Kidney capillary endothelial cell (primary cell): ENCODE measurements at places on chromosomes 2 and 18.
A peak's percentile ranks its signal among the peaks of the same experiment; 100 is the strongest.

GRCh38 chr2:127277028-127277427 is 16.9 kb downstream of the ERCC3 start:
- no peak for DNase-seq

- DNase-seq, result no peak
These were observed 51.3 kb upstream of the CYRIA start for GRCh38 chr2:16716944-16717343.

DNA sequence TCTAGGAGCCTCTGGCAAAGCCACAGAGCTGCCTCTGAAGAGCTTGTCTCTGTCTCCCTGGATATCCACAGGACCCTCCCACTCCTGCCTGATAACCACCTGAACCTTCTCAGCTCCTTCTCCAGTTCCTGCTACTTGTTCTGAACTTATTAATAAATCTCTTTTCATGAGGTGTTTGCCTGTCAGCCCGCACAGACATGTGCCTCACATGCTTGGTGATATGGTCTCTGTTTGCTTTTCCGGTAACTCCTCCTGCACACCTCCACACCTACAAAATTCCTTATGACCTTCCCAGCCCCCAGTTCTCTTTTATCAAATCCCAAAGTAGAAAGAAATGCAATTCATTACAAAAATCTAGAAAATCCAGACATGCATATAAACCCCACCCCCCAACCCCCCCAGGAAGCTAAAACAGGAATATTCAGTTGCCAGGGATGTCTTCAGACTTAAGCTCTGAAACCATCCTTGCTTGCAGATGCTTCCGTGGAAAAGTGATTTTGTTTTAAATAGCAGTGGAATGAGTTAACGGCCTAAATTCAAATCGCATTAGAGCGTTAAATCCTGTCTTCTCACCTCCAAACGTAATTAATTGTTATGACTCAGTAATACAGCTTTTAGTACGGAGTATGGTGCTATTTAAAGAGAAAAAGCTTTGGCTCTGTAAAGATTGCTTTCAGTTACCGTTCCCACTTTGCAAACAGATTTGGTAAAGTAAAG is 2.1 kb upstream of the PID1 start:
- DNase-seq, result no peak

DNA sequence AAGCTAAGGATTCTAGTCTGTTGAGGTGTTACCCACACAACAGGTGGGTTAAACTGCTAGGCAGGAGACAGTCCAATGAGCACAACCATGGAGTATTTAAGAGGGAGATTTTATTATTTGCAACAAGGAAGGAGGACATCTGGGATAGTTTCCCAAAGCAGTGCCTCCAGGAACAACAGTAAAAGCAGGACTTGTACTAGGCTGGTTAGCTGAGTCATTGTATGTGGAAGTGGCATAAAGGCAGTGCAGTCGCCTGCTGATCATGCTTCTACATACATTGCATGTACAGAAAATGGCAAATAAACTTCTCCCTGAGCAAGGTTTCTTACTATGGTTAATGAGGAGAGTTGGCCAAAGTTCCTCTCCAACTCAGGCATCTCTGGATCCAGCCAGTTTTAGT is 46.1 kb upstream of the CYTIP start:
- no peak for DNase-seq

DNA sequence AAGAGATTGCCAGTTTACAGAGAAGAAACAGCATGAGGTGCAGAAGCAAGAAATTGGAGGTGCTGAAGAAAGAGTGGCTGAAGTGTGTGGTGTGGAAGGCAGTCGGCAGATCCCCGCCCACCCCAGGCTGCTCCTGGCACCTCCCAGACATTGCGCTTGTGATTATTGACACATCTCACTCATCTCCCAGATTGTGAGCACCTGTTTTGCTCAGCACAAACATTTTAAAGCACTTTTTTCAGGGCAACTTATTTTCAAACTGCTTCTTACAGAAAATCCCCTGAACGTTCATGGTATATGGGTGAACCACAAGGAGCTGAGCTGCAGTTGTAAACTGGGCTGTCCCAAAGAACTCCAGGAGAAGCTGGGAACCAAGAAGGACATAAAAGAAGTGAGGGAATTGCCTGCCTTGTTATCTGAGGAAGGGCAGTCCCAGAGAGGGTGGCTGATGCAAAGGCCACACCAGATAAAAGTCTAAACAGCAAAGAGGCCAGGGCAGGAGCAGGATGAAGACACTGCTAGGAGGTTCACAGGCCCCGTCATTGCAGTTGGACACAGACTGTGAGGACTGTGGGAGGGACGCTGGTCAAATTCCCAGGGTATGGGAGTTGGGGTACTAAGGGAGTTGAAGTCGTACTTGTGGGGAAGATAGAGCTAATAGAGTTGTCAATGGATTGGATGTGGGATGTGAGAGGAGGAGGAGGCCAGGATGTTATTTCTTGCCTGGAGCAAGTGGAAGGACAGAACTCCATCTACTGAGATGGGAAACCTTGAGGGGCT is 65.1 kb downstream of the INPP4A start:
- no peak for DNase-seq

DNA sequence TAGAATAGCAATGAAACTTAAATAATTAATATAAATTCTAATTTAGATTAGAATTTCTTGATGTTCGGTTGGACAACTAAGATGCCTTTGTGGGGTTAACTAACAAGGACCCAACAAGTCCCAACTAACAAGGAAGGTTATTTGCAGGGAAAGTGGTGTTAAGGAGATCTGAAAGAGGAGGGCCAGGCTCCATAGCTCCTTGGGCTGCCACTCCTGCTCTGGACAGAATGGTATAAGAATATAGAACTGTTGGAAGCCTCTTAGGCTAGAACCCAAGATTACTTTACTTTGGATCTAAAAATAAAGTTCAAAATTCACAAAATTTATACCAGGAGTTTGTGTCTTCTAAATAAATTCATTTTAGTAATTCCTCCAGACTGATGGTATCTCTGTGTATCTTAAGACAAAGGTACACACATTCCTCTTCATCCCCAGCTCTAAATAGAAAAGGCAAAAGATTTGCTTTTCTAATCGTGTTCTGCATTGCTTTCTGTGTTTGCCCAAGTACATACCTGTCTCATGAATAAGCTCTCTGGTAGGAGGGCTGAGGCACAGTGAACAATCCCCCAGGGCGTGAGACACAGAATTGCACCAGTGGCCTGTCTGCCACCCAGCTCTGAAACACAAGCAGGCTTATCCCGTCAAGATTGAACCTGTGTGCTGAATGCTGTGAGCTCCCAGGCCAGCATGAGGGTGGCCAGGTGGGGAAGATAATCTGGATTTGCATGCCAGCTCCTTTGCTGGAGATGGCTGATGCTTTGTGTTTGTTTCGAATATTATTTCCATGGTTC is 176.0 kb downstream of the ACKR3 start:
- no peak for DNase-seq

GRCh38 chr2:98122524-98122923 is 35.6 kb downstream of the VWA3B start:
- DNase-seq, result no peak

GRCh38 chr18:9951022-9951859 is 37.4 kb downstream of the VAPA start:
- peak; percentile 28 for DNase-seq

DNA sequence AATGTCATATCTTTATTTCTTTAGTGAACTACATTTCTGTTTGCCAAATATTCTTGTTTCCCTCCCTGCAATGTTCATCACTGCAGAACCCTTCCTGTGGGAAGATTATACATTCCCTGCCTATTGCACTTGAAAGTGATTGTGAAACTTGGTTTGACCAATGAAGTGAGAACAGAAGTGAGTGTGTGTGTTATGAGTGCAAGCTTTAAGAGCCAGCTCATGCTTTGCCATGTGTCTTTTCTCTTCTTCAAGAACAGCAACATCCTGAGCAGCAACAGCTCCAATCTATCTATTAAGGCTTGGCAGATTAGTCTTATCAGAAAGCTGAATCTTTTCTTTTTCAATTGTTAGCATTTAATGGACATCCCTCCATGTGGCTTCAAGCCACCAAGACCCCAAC is 42.0 kb upstream of the UBE2E3 start:
- DNase-seq, result no peak

DNA sequence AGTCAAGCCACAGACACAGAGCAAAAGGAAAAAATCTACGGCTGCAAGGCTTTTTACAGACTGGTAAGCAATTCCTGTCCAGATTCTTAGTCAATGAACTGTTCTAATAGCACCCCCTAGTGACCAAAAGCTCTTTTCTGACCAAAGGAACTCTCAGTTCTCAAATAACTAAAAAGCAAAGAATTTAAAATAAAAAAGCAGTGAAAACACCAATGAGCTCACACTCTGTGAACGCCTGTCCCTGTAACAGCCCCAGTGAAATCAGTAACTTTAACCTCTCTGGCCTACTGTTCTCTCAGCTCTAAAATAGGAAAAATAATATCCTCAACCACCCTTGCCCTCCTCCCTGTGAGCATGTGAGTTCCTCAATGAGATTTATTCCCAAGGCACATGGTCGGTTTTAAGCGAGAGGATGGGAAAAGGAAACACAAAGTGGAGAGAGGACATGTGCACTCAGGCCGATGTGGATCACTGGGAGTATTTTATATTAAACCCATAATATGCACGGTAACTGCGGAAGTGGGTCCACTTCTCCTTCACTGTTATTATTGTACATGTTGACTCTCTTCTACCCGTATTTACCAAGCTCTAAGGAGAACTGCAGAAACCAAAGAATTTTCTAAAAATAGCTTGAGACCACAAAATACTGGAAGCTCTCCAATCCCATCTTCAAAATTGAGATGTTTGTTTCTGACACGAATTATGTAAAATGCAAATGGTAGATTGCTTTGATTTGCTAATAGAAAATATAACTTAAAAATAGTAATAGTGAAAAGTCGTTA is 128.5 kb downstream of the STK39 start:
- peak; percentile 76 for DNase-seq

- DNase-seq, result no peak
These were observed 59.3 kb upstream of the MAP4K4 start for GRCh38 chr2:101638181-101638711.

GRCh38 chr2:197426723-197427603 is 7.9 kb downstream of the SF3B1 start:
- DNase-seq, result no peak

GRCh38 chr18:46423226-46423805 is 233.7 kb downstream of the LOXHD1 start:
- DNase-seq, result no peak

DNA sequence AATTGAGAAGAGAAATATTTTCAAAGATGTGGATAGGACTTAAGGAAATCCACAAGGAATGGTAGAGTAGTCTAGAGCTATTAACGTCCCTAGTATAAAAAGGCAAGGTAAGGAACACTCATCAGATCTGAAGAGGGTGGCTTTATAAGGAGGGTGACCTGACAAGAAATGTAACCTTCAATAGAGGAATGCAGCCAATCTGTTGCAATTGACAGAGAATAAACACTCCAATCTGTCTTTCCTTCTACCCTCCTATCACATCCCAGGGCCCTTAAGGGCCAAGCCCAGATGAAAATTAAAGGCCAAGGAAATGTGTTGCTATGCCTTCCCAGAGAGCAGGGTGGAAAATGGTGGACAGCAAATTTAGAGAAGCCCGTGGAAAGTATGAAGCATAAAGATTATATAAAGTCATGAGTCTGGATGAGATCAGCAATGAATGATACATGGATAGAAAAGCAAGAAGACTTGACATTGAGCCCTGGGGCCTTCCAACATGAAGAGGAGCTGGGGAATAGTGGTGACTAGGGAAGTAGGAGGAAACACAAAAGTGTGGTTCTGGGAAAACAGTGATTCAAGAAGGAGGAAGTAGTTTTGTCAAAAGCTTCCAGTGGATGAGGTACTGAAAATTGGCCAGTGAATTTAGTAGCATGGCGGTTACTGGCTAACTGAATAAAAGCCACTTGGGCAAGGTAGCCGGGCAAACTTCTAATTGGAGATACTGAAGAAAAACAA is 270.6 kb upstream of the TANK start:
- no peak for DNase-seq

GRCh38 chr2:763766-764525 is 86.7 kb upstream of the TMEM18 start:
- no peak for DNase-seq

DNA sequence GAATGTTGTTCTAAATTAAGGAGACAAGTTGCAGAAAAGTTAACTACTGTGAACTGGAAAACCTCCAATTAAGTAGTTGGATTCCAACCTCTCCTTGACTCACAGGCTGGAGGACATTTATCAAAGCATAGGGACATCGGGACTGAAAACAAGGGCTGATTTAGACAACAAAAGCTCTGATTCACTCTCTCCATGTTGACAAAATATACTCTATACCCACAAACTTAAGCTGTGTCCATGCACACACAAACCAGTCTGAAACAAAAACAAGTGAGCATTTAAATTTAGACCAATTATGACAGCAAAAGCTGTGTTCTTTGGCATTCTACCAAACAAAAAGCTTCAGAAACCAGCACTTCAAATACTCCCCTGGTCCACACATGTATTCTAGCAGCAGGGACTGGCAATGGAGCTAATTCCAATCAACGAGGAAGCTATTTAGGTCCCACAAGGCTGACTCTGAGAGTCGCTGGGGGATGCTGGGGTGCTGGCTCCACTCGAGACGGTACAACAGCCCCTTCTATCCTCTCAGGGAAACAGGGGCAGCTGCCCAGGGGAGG is 71.4 kb downstream of the NXPH2 start:
- no peak for DNase-seq

DNA sequence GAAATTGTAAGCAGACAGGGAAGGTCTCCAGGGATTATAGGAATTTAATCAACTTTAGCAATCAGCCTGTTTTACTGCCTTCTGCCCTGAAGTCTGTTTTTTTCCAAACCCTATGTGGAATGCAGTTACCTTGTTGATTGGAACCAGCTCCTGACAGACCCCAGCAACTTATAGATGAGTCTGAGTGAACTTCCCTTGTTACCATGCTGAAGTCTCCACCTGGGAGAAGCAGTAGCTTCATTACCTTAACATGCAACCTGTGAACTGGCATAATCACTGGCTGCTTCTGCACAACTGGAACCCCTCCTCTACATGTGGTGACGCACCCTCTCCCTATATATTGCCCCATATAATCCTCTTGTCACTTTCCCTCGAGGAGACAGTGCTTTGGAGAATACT is 226.3 kb upstream of the SPOPL start:
- no peak for DNase-seq

- no peak for DNase-seq
These were observed 12.0 kb upstream of the TACR1 start for GRCh38 chr2:75211266-75211770.

GRCh38 chr18:61154866-61155265 is 178.4 kb upstream of the CDH20 start:
- DNase-seq, result no peak

GRCh38 chr2:113791697-113792590 is 35.5 kb upstream of the SLC35F5 start:
- DNase-seq, result peak; percentile 50

DNA sequence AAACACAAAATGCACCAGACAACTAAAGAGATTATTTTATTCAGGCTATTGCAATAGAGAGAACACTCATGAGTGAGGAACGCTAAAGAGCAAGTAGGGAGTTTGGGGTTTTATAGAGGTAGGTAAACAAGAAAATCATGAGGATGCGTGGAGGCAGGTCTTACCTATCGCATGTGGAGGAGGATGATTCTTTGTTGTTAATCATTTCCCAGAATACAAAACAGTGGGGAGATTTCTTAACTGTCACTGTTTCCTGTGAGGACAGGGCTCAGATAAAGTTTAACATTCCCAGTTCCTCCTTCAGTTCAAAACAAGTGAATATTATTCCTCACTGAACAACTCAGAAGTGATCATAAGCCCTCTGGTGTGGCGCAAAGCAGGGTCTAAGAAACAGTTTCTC is 156.1 kb upstream of the MGAT5 start:
- DNase-seq, result no peak

GRCh38 chr18:74714791-74715190 is 117.1 kb downstream of the ZNF407 start:
- DNase-seq, result no peak
